AG04449 (cell line): ENCODE measurements at places on chromosomes 13 and 19.
A peak's percentile ranks its signal among the peaks of the same experiment; 100 is the strongest.

- no peak for DNase-seq
Observed at GRCh38 chr13:25708268-25708667, 336.5 kb downstream of the ATP8A2 start.

DNA sequence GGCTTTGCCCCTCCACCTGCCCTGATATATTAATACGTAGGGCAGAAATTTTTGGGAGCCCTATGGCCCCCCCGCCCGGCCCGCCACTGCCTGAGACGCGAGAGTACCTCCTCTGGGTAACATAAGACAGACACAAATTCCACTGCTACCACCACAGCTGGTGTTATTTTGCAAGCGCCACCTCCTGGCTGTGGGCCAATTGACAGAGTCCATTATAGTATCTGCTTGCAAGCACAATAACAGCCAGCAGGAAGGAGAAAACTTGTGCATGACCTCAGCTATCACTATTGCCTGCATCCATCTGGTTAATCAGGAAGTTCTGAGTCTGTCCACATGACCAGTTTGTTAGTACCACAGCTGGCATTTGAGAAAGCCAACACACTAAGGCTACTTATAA, 25.3 kb upstream of the OR10H2 start:
- peak; percentile 2 for DNase-seq

DNA sequence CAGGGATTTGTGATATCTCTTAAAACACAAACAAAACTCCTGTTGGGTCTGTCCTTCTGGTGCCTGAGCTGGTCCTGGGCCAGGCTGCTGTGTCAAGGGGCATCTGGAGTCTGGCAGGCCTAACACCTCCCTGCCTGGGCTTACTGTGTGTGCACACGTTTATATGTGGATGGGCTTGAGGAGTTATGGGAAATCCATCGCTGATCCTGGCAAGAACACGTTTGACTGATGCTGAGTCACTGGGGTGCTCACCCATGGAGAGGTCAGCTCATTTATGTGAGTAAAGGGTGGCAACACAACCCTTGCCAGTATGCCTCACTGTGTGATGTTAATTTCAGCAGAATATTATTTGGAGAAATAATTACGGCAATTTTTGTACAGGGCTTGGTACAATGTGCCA, 44.5 kb upstream of the PCDH8 start:
- no peak for DNase-seq

DNA sequence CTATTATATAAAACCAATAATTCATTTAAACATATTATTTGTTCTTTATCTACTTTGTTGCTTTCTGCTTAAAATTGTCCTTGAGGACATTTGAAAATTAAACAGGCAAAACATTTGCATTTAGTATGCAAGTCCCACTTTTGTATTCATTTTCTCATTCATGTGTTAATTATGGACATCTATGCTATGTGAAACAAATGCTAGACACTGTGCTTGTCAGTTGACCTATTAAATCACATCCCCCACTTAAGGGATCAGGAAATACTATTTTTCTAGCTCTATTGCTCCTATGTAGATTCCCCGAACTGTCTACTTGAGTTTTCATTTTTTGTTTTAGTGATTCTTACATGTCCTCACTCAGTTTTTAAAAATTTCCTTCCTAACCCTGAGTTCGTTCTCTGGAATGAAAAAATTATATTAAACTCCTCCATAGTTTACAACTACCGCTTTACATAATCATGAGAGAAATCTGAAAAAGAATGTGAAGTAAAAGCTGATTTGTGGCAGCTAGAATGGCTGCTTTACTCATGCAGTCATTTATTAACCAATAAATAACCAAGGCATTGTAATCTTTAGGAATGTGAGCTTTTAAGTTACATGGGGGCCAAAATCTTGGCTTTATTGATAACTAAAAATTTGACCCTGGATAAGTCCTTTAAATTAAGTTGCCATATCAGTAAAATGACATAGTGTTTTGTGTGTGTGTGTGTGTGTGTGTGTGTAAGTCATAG, 188.5 kb downstream of the LIG4 start:
- DNase-seq = no peak

DNA sequence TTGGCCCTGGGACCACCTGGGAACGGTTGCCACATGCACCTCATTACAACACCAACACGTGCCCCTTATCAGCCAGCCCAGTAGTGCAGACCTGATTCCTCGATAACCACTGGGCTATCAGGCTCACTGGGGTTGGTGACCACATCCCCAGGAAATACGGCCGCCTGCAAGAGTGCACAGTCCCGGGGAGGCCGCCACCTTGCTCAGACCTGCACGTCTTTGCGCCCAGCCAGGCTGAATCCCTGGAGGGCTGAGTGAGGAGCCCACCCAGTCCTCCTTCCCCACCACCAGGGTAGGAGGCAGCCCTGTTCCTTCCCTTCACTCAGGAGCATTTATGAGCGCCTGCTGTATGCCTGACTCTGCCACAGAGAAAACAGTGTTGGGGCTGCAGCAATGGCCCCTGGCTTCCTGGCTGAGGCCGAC, 67.8 kb downstream of the CEBPG start:
- DNase-seq = no peak

GRCh38 chr19:43372462-43372861, 19.0 kb downstream of the CD177 start:
- DNase-seq = no peak

GRCh38 chr13:25116044-25116443, 20.1 kb downstream of the PABPC3 start:
- no peak for DNase-seq

DNA sequence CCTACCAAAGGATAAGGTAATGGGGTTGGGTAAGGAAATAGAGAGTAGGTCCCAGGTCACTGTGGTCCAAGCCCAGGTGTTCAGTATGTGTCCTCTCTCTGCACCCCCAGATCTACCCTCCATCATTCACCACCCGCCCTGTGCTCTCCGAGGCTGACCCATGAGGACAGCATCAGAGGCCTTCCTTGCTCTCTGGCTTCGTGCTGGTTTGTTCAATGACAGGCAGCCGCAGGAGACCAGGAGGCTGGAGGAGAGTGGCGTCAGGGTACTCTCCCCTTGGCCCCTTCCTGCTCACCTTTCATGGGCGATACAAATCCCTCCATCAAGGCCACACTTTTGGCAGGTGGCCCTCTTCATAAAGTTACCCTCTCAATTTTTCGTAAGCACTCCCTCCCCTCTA, 1.7 kb downstream of the TUBA3C start:
- no peak for DNase-seq

DNA sequence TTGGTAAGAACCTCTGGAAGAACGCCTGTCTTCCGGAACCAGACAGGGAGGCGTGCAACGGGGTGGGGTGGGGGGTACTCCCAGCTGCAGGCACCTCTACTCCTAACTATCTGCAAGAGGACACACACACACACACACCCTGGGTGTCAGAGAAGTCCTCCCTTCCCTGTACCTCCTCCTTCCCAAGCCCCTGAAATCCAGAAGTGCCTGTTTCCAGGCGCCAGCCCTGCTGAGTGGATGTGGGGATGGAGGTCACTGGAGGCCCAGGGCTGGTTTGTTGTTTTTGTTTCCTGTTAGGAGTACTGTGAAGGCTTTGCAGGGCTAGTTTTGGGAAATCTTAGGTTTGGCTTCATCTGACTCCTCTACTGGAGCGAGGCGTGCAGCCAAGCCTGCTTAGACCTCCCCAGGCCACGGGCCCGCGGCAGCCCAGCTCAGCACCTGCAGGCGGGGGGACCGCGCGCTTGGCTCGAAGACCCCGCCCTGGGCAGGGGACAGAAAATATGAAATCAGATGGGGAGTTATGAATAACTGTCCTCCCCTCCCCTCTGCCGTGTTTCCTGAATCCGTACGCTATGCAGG, 36.4 kb downstream of the SOX1 start:
- no peak for DNase-seq
